CD4-positive, alpha-beta T cell treated with Interleukin-4 for 4 hours (primary cell): ENCODE measurements at places on chromosomes 5 and 9.

DNA sequence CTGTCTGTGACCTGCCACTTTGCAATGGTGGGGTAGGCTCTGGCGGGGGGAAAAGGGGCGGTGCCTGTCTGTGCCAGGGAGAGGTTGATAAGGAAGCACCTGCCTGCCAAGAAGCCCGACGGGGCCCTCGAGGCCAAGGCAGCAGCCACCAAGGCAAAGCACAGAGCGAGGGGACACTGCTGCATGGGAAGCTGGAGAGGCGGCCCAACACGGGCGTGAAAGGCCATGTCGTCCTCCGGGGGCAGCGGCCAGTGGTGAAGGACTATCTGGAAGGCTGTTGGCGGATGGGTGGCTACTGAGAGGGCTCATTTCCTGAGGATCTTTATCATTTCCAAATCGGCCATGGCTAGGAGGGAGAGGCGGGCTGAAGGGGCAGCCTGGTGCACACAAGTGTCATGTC, 66.4 kb downstream of the OTULIN start:
- DNase-seq: no peak

- DNase-seq: no peak
These were observed 45.7 kb downstream of the TMEM174 start for GRCh38 chr5:73218552-73219171.

- no peak for DNase-seq
These were observed 180.6 kb downstream of the SNCAIP start for GRCh38 chr5:122492675-122493074.

- DNase-seq: no peak
These were observed 241.2 kb downstream of the PIK3R1 start for GRCh38 chr5:68456756-68457217.

DNA sequence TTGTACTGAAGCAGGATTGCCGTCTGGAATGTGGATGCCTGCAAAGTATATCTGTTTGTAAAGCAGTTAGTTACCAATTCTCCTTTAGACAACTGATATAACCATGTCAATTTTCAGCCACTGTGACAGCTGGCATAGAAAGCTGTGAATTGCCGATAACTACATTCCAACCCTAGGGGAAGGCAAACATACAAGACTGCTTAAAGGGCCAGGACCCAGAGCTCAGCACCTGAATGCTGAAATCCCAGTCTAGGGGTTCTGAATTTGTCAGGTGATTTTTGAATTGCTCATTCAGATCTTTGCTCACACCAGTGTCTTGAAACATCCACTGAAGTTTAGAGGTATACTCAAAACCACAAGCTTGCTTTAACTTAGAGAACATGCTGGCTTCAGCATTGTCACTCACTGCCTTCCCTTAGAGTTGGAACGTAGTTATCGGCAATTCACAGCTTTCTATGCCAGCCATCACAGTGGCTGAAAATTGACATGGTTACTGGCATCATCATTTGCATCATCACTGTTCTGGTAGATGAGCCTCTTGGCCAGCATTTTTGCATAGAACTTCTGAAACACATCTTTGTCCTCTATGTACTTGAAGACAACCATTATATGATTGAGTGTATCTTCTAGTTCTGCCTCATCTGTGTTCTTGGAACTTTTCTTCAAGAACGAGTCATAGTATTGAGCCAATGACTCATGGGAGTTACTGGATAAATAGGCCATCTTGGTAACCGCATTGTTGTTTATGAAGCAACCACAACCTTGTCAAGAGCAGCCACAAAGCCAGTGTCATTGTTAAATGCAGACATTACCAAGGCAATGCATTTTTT, 82.1 kb downstream of the CCDC192 start:
- DNase-seq: peak; percentile 57

- DNase-seq: no peak
These were observed 393.1 kb downstream of the TMEM232 start for GRCh38 chr5:110333384-110333783.

GRCh38 chr5:171309276-171310211, 496 bp downstream of the TLX3 start:
- DNase-seq: no peak

- no peak for DNase-seq
These were observed 66.4 kb upstream of the PIK3R1 start for GRCh38 chr5:68149189-68149588.

DNA sequence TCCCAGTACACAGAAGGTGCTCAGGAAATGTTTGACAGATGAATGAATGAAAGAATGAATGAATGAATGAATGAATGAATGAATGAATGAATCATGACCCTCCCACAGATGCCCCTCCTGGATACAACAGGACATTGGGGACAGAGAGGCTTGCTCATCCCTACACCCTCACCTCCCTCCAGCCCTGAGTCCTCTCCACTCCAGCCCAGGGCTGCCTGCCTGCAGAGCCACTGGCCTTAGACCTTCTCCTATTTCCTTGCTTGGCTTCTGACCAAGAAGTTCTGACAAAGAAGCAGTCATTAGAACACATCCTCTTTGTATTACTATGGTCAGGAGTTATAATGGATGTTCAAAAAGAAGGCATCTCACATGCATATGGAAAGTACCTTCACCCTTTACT, 240.7 kb upstream of the DAPK1 start:
- no peak for DNase-seq

GRCh38 chr5:157745041-157745456, 1.5 kb downstream of the LSM11 start:
- no peak for DNase-seq

GRCh38 chr5:157756122-157756521, 12.6 kb downstream of the LSM11 start:
- DNase-seq: no peak

DNA sequence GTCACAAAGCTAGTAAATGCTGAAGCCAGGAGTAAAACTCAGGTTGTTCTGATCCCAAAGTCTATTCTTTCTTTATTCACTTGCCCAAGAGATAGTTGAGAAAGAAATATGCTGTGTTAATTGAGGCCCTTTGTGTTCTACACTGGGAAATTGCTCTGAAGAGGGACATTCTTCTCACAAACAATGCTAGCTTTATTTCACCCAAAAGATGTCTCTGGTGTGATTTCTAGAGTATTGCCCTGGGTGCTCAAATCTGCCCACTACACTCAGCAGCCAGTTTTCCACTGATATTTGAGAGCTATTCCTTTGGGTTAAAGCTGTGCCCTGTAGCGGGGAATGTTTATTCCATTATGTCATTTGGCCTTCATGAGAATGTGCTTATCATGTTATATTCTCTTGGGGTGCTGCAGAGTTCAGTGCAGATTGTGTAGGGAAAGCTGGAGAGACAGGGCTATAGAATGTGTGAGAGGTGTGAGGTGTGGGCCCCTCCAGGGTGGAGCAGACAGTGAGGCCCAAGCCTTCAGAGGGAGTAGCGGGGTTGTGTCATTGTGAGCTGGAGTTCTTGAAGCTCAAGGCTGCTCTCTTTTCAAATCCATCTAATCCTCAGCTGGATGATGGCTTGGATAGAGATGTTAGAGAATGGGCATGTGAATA, 21.0 kb upstream of the C5orf63 start:
- no peak for DNase-seq

- no peak for DNase-seq
These were observed 42.3 kb downstream of the ROR2 start for GRCh38 chr9:91907484-91908292.

- no peak for DNase-seq
These were observed 1719.1 kb downstream of the MAT2B start for GRCh38 chr5:165224366-165225045.

GRCh38 chr9:14782286-14783051, 59.9 kb upstream of the CER1 start:
- no peak for DNase-seq

GRCh38 chr9:78982849-78983248, 588.9 kb upstream of the TLE4 start:
- DNase-seq: no peak

DNA sequence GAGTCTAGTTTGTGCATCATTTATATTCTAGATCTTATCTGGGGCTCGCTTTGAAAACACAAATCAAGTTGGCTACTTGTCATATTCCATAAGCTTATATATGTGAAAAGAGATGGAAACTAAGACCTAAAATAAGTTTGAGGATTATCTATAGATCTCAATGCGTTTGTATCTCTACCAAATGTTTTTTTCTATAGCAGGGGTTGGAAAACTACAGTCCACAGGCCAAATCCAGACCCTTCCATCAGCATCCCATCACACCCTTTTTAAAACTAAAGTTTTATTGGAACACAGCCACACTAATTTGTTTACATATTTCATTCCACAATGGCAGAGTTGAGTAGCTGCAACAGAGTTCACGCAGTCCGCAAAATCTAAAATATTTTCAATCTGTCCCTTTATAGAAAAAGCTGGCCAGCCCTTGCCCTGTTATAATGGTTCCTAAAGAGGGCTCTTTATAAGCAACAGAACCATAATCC, 230.0 kb downstream of the ADAMTSL1 start:
- no peak for DNase-seq

DNA sequence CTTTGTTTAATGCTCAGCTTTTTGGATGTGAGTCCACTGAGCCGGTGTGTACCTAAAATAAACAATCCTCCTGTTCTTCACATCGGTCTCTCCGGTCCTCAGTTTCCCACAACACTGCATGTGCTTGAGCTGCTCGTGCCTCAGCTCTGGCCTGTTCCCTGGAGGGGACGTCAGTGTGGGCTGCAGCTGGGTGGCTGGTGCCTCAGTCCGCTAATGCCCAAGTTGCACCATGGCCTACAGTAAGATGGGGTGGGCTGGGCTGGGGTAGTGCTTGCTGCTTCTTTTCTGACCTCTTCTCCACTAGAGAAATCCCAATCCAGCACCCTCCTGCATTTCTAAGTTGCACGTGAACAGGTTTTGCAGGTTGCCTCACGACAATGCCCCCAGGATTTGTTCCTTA, 595 bp upstream of the BTNL9 start:
- DNase-seq: no peak

GRCh38 chr9:133981958-133982681, 10.0 kb downstream of the VAV2 start:
- no peak for DNase-seq

GRCh38 chr9:27339661-27340284, 42.8 kb upstream of the EQTN start:
- no peak for DNase-seq

DNA sequence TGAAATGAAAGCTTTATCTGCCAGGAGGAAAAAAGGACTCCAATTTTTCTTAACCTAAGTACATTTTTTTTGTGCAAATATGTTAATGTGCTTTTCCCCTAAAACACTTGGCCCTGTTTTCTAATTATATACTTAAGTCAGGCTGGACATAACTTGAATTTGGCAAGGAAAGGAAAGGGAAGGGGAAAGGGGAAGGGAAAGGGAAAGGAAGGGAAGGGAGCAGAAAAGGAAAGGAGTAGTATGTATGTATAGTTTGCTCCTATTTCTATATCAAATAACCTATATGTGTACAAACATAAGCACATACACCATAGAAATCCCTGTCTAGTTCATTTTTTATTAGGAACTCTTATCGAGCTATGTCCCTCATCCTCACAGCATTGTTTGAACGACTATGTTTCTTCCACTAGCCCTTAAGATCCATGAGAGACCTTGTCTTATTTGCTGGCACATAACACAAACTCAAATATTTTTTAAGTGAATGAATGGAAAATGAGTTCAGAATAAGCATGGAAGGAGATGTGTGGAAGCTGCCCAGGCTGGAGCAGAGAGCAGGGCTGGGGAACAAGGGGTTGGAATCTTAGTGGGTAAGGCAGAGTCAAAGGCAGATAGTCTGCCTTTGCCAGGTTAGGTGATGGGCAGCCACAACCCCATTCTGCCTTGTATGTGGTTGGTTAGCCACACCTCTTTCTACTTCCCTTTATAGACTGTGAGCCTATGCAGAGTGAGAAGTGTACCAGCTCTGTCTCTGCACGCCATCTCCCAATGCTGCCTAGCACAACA, 70.0 kb downstream of the KLHL3 start:
- peak; percentile 40 for DNase-seq

DNA sequence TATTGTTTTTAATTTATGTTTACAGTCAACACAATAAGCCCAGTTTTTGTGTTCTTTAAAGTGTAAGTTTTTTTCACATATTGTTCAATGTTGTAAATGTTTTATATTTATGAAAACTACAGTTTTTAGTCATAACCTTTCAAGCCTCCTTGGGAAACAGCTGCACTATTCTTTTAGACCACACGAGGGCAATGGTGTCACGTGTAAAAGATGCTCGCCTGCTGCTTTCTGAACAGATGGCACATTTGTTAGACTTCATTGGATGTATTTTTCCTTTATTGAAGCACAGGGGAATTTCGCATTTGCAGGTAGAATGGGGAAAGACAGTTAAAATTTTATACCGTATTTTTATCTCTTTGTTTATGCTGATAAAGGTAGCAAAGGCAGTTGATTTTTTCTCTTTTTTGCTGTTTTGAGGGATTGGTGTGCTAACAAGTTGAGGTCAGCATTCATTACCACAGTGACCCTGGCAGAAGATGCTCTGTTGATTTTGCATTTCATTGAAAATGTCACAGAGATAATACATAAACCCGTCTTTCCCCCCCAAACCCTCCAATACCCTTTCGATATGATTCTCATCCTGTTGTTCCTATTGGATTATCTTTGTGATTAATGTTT, 59.0 kb downstream of the MAT2B start:
- peak; percentile 70 for DNase-seq

DNA sequence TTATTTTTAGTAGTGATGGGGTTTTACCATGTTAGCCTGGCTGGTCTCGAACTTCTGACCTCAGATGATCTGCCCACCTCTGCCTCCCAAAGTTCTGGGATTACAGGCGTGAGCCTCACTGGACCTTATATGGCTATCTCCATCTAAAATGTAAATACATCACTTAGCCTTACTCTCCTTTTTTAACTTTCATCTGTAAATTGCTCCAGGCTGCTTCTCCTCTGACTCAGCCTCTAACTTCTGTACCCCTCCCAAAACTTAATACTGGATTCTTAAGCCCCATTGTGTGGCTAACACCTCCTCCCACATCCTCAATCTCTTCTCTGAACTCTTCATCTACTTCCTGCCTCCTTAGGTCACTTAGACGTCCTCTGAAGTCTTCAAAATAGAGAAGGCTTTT, 4.0 kb downstream of the SNX30 start:
- peak; percentile 66 for DNase-seq

DNA sequence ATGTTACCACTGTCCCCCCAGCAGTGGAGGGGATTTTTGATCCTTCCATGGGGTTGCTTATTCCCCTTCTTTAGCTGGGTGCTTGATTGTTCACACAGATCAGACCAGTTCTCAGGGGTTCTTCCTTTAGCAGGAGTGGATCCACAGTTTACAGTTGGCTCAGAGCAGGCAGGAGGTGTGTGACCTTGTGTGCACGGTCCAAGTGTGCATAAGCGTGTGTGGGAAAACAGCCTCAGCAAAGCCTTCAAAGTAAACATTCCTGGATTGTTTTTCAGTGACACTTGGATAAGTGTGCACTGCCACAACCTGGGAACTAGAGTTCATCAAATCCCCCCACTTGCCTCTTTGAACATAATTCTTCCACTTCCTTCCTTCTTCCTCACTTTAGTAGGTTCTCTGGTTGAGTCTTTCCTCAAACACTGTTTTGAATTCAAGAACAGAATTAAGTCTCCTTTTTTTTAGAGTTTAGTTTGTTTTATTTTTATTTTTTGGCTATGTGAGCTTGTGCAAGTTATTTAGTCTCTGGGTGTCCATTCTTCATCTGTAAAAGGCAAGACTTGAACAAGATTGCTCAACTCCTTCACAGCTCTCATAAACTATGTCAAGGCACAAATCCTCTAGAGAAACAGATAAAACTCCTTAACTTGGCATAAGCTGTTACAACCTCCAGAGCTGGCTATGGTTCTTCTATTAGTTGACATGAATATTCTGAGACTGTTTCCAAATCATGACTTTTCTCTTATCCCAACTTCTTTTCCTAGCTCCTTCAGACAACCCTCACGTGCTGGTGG, 78.0 kb downstream of the OSMR start:
- no peak for DNase-seq

- no peak for DNase-seq
These were observed 24.5 kb downstream of the LECT2 start for GRCh38 chr5:135930029-135930948.
